ENCODE measurements at places on chromosomes 11 and 22.

GRCh38 chr11:122344215-122344614 lies 228.2 kb upstream of the BLID start:
- DNase-seq = no peak
- no peak overlapping the region for H3K4me3 ChIP-seq
- no peaks in the 10 kb centered on the region for H3K36me3 ChIP-seq
- H3K27ac ChIP-seq = no peak overlapping the region

GRCh38 chr22:34866495-34867131 lies 199.3 kb upstream of the ISX start:
- H3K4me1 ChIP-seq = no peaks in the 10 kb centered on the region
- no peak overlapping the region for H3K4me3 ChIP-seq
- H3K36me3 ChIP-seq = no peaks in the 10 kb centered on the region
- no peak for DNase-seq

GRCh38 chr22:27154717-27155116 lies 497.3 kb downstream of the MIAT start:
- DNase-seq = no peak
- H3K27ac ChIP-seq = no peak overlapping the region
- no peaks in the 10 kb centered on the region for H3K36me3 ChIP-seq
- H3K4me3 ChIP-seq = no peak overlapping the region
- peaks cover 8% of the 10 kb centered on the region for H3K27me3 ChIP-seq

DNA sequence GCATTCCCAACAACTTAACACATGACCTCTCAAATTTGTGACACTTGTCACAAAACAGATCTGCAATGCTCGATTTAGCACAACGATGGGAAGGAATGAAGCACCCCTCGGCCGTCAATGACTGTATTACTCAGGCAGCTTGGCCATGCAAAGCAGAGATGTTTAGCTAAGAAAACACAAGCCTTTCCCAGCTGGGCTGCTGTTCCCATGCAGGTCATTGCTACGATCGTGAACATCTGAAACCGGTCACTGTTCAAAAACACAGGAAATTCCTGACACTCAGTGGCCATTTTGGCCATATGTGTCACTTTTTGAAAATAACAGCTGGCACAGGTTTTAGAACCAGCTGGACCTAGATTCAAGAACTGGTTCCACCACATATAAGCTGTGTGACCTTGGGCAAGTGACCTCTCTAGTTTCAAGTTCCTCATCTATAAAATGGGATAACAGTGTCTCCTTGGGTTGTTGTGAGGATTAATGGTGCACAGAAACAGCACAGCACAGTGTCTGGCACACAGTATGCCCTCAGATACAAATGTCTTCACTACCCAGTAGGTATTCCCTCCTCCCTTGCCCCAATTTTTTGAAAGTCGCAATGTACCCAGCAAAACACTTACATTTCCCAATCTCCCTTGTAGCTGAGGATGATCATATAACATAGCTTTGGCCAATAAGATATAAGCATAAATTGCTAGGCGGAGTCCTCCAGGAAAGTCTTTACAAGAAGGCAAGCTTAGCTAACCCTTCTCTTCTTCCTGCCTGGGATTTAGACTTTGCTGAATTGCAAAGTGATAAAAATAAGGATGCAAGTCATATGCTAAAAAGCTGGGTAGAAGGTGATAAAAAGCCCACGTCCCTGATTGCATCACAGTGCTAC lies 93.1 kb downstream of the C11orf58 start:
- DNase-seq = no peak
- no peaks in the 10 kb centered on the region for H3K27me3 ChIP-seq
- H3K4me1 ChIP-seq = no peaks in the 10 kb centered on the region
- H3K27ac ChIP-seq = no peak overlapping the region
- no peaks in the 10 kb centered on the region for H3K36me3 ChIP-seq
- no peak overlapping the region for H3K4me3 ChIP-seq

DNA sequence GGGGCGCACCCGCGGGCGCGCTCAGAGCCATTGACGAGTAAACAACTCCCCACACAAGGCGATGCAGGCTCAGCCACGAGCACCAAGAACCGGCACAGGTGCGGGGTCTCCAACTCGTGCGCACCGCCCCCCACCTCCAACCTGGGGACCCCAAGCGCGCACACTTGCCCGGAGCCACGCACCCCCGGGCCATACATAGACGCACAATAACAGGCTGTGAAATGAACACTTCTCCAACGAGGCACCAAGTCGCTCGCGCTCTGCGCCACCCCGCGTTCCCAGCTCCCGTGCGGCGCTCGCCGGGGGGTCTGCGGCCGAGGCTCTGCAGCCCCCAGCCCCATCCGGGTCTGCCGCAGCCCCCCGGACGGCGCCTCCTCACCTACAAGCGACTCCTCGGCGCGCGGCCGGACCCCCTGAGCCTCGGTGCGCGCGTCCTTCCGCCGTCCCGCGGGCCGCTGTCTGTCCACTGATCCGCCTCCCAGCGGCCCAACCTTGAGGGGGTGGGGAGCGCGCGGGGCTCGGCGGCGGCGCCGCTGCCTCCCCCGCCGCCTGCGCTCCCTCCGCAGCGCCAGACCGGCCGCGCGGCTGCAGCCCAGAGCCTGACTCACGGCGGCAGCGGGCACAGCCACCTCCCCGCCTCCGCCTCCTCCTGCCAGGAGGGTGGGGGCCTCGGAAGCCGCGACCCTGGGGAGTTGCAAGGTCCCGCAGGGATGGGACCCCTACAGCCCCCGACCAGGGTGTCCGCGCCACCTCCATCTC lies 1.6 kb downstream of the IFITM10 start:
- DNase-seq = peak; percentile 55
- H3K36me3 ChIP-seq = peaks cover 19% of the 10 kb centered on the region
- peaks cover 21% of the 10 kb centered on the region for H3K4me1 ChIP-seq
- H3K27me3 ChIP-seq = peaks cover 22% of the 10 kb centered on the region
- peak overlapping the region; percentile 30 for H3K4me3 ChIP-seq

GRCh38 chr11:127919206-127920000 lies 668.0 kb downstream of the ETS1 start:
- H3K27ac ChIP-seq = no peak overlapping the region
- H3K36me3 ChIP-seq = no peaks in the 10 kb centered on the region
- DNase-seq = no peak
- H3K4me1 ChIP-seq = no peaks in the 10 kb centered on the region

- H3K27ac ChIP-seq = no peak overlapping the region
- no peaks in the 10 kb centered on the region for H3K4me1 ChIP-seq
- H3K4me3 ChIP-seq = no peak overlapping the region
- H3K36me3 ChIP-seq = no peaks in the 10 kb centered on the region
Measured at GRCh38 chr11:12606597-12606996, 67.6 kb upstream of the TEAD1 start.

- H3K27ac ChIP-seq = no peak overlapping the region
- DNase-seq = no peak
- H3K27me3 ChIP-seq = no peaks in the 10 kb centered on the region
- no peaks in the 10 kb centered on the region for H3K36me3 ChIP-seq
Measured at GRCh38 chr11:15907806-15908205, 448.5 kb downstream of the SOX6 start.

DNA sequence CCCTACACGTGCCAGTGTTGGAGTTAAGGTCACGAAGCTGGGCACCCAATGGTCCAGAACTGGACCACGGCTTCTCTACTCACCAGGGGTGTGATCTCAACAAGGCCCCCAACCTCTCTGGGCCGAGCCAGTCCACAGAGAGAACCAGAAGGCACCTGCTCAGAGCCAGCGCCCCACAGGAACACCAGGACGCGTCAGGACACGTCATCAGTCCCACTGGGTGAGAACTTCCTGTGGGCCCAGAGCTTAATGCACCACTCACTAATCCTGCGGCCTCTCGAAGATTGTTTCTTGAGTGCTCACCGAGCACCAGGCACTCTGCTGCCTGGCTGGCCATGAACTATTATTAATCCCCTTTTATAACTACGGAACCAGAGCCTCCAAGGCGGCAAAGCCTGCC lies 10.1 kb downstream of the PHF21B start:
- H3K27me3 ChIP-seq = peaks cover 33% of the 10 kb centered on the region
- H3K4me3 ChIP-seq = no peak overlapping the region
- no peak for DNase-seq
- no peak overlapping the region for H3K27ac ChIP-seq
- no peaks in the 10 kb centered on the region for H3K4me1 ChIP-seq

DNA sequence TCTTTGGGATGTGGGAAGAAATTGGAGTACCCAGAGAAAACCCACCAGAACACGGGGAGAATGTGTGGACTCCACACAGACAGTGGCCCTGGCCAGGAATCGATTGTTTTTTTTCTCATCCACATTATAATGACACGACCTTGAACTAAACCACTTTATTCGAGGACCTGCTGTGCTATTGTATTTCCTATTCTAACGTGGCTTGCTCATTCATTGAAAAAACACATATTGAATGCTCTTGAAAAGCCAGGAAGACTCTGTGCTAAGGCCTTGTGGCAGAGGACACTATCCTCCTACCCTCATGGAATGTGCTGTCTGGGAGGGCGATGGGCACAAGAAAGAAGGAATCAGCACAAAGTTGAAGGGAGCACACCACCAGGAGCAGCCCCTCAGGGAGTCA lies 9.1 kb upstream of the SREBF2 start:
- H3K4me1 ChIP-seq = peaks cover 18% of the 10 kb centered on the region
- DNase-seq = no peak
- H3K4me3 ChIP-seq = no peak overlapping the region
- H3K27ac ChIP-seq = no peak overlapping the region

DNA sequence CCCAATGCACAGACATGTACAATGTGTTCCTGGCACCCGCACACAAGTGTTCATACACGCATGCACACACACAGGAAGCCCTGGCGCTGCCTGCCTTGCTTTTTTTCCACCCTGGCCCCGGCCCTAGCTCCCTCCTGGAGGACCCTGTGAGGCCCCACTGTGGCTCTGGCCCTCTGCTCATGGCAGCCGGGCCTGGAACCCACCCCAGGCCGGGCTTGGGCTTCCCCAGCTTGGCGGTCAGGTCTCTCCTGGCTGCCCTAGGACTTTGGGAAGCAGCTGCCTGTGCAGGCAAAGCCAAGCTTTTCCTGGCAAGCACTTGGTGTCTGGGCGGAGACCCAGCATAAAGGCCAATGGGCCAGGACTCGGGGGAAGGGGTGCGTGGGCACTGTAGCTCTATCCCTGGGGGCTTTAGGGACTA lies 30.5 kb downstream of the CD82 start:
- H3K4me3 ChIP-seq = no peak overlapping the region
- H3K27ac ChIP-seq = peak overlapping the region; percentile 72
- H3K4me1 ChIP-seq = peaks cover 69% of the 10 kb centered on the region
- H3K36me3 ChIP-seq = peaks cover 12% of the 10 kb centered on the region

GRCh38 chr22:26359156-26359555 lies 69.9 kb upstream of the ASPHD2 start:
- H3K4me3 ChIP-seq = no peak overlapping the region
- no peaks in the 10 kb centered on the region for H3K4me1 ChIP-seq
- DNase-seq = no peak
- peaks cover 29% of the 10 kb centered on the region for H3K27me3 ChIP-seq
- H3K36me3 ChIP-seq = no peaks in the 10 kb centered on the region

GRCh38 chr11:10181811-10182210 lies 112.2 kb downstream of the SBF2 start:
- no peak overlapping the region for H3K4me3 ChIP-seq
- no peaks in the 10 kb centered on the region for H3K27me3 ChIP-seq
- no peaks in the 10 kb centered on the region for H3K4me1 ChIP-seq
- no peaks in the 10 kb centered on the region for H3K36me3 ChIP-seq
- no peak for DNase-seq
- no peak overlapping the region for H3K27ac ChIP-seq

DNA sequence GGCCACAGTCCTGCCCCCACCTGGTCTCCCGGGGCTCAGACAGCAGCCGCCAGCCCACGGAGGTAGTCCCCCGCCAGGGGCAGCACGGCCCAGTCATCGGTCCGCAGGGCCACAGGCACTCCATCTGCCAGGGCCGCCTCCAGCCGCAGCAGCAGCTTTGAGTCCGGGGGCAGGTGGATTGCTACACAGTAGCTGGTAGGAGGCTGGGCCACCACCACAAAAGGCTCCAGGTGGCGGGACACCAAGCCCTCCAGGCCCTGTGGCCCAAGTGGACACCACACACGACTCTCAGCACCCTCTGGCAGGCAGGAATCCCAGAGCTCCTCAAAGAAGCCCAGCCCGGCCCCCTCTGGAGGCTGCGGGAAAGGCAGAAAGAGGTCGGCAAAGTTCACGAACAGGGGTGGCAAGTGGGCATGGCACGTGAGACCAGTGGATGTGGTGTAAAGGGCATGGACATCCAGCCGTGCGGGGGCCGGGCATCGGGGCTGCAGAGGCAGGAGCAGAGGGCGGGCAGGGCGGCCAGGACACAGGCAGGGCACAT lies 2.9 kb downstream of the AP5B1 start:
- H3K27ac ChIP-seq = no peak overlapping the region
- H3K4me3 ChIP-seq = peak overlapping the region; percentile 73

DNA sequence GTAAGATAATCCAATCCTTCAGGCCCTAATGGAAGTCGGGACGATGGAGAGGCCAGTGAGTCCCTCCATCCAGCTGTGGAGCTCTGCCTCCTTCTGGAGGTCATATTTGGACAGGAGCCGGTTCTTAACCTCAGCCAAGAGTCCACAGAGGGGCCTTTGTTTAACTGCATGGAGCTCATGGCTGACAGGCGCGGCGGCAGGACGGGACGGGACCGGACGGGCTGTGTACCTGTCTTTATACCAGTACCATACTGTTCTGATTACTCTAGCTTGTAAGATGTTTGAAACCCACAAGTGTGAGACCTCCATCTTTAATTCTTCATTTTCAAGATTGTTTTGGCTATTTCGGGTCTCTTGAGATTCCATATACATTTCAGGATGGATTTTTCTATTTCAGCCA lies 20.2 kb upstream of the SPATA19 start:
- DNase-seq = no peak
- no peaks in the 10 kb centered on the region for H3K4me1 ChIP-seq
- peaks cover 4% of the 10 kb centered on the region for H3K27me3 ChIP-seq
- H3K4me3 ChIP-seq = no peak overlapping the region

DNA sequence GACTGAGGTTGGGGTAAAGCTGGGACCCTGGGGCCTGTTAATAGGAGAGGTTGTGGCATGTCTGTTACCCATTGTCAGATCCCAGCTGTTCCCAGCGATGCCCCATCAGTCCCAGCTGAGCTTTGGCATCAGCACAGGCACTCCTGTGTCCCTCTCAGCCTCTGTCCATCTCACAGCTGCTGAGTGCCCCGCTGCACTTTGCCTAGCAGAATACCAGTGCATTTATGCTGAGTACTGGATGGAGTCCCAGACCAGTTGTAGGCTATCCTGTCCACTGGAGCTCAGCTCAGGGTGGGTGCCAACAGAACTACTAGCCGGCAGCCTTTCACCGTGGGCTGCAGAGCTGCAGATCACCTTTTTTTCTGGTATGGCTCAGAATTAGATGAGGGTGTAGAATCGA lies 9.9 kb downstream of the FXYD6 start:
- no peaks in the 10 kb centered on the region for H3K36me3 ChIP-seq
- no peak for DNase-seq
- H3K27me3 ChIP-seq = peaks cover 4% of the 10 kb centered on the region
- H3K4me3 ChIP-seq = no peak overlapping the region
- H3K27ac ChIP-seq = no peak overlapping the region

DNA sequence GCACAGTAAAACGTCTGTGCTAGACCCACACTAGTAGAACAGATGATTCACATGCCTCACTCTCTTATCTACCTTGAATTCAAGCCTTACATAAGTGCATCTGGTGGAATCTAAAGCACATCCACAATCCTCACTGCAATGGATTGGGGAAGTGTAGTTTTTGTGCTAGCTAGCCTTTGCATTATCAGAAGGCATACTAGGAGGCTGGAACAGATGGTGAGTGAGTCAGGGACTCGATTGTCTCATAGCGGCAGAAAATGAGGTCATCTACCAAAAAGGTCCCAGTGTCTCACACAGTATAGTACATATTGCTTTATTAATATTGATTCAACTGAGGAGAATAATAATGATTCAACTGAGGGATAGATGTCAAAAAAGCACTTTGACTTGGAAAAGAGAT lies 9.3 kb downstream of the MSANTD4 start:
- no peaks in the 10 kb centered on the region for H3K27me3 ChIP-seq
- DNase-seq = no peak
- no peak overlapping the region for H3K4me3 ChIP-seq
- H3K27ac ChIP-seq = no peak overlapping the region
- peaks cover 5% of the 10 kb centered on the region for H3K4me1 ChIP-seq

Data from lower lobe of right lung (tissue), 2 donors.